ENCODE measurements at places on chromosomes 2 and 18.

- DNase-seq = no peak
These were observed 28.6 kb upstream of the MEX3C start for GRCh38 chr18:51226068-51226467.

DNA sequence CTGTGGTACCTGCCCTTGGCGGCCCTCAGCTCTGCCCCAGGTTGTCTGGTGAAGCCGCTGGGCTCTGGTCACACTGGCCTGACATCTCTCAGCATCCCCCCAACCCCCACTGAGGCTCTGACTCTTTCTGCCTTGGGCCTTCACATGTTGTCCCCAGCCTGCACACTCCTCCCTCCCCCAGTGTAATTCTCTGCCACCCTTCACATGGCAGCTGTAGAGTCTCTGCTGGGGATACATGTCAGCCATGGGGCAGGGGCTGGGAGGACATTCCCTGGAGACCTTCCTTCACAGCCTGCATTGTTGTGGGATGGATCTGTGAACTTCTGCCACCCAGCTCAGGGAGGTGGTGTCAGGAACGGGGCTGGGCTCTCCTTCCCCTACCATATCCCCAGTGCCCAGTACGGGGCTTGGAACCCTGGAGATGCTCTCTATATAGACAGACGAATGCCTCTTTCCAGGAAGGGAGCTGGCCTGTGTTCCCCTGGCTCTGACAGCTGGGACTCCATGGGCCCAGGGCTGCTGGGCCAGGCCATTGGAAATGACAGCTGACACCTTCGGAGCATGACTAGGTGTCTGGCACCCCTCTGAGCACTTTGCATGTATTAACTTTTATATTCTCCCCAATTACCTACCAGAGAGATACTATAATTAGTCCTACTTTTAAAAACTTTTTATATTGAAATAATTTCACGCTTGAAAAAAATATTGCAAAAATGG lies 151.5 kb downstream of the INHBB start:
- no peak for DNase-seq

DNA sequence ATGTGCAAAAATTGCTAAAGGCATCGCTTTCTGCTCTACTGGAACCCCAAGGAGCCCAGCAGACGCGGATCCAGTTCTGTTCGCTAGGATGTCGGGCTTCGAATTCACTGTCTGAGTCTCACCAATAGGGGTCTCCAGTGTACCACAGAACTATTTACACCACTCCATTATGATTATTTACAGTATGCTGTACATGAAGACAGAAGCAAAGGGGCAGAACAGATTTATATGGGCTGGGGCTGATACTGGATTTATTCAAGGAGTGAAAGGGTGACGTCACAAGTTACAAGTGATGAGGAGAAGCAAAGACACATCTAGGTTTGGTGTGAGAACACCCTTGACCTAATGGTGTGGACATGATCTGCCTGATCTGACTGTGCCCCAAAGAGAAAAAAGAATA lies 185.3 kb upstream of the ATP5MC3 start:
- no peak for DNase-seq

- no peak for DNase-seq
These were observed 33.7 kb upstream of the RFX8 start for GRCh38 chr2:101508636-101509035.

- no peak for DNase-seq
These were observed 18.8 kb downstream of the KCNIP3 start for GRCh38 chr2:95315801-95316411.

DNA sequence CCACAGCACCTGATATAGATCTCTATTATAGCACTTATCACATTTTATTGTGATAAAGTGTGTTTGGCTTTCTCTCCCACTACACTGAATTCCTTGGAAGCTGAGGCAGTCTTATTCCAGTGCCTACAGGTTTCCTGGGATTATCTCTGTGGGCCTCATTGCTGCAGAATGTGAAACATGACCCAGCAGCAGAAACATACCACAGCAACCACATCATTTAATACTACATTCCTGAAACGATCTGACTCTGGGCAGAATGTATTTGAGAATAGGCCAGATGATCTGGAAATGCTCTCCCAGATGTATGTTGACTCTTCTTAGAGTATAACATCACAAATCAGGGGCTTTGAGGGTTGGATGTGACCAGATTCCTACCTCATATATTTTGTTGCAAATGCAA lies 323.5 kb upstream of the TANK start:
- no peak for DNase-seq

DNA sequence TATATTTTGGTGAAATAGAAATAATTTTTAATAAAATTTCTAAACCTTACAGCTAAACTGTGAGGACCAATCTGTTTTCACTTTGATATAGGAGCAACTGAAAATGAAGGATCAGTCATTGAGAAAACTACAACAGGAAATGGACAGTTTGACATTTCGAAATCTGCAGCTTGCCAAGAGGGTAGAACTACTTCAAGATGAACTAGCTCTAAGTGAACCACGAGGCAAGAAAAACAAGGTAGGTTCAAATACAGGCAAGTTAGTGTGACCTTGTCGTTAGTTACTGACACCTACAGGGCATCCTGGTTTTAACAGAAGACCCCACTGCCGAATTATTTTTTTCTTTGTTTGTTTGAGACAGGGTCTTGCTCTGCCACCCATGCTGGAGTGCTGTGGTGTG lies 75.5 kb upstream of the STON1 start:
- no peak for DNase-seq

DNA sequence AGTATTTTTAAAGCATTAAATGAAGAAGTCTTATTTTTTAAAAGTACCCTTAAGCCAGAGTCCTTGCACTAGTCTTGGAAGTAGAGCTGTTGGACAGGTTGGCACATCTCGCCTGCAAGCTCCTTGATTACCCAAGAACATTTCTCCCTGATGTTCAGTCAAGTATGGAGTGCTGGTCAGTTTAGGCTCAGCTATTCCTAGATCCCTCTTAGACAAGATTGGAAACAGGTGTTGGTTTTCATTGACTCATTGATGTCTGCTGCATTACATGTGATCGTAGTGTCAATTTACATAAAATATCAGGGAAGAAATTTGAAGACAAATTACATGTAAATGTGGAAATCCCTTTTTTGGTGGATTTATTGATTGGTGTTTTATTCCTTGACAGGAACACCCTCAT lies 170.4 kb downstream of the ZNF407 start:
- no peak for DNase-seq

DNA sequence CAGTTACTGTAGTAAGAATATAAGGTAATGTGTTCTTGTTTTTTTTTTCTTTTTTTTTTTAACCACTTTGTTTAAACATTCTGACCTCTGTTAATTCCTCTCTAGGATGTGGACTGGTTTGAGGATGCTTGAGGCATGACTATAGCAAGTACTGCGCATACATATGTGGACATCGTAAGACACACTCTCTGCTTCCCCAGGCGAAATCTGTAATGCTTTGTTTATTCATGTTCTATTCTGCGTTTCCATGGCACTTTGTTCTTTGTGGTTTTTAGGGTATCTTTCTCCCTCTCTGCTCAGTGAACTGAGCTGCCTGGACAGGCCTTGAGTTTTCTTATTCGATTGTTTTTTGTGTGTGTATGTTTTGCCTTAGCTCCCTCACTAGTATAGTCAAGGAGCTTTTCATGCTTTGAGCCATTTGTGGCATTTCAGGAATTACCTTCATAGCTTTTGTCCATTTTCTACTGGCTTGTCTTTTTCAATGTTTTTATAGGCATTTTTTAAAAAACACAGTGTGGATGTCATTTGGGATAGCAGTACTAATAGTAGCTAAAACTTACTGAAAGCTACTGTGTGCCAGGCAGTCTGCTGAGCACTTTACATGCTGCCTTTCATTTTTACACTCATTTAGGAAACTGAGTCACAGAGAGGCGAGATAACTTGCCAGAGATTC lies 1.9 kb upstream of the SH3BP4 start:
- DNase-seq = no peak

DNA sequence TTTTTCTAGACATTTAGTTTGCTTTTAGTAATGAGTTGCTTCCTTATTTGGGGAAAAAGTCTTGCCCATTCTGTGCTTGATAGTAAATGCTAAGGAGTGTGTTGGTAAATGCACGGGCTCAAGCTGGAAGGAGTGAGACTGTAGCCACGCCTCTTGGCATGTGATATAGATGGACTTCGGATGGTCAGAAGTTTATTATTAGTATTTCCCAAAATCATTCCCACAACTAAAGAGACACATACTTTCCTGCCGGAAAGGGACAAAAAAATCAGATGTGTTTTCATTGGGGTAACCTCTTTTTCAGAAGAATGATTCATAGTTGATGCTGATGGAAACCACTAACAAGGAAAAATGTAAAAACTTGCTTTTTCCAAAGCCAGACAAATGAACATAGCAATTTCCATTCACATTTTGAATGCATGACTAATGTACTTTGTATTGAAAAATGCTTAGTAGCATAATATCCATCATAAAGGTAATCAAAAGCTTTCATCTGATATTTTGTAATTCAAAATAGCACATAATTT lies 133.2 kb downstream of the ZNF532 start:
- DNase-seq = no peak

GRCh38 chr18:28127228-28127627 lies 49.7 kb downstream of the CDH2 start:
- DNase-seq = no peak

- DNase-seq = no peak
These were observed 64.2 kb upstream of the SH3RF3 start for GRCh38 chr2:109064660-109065390.

DNA sequence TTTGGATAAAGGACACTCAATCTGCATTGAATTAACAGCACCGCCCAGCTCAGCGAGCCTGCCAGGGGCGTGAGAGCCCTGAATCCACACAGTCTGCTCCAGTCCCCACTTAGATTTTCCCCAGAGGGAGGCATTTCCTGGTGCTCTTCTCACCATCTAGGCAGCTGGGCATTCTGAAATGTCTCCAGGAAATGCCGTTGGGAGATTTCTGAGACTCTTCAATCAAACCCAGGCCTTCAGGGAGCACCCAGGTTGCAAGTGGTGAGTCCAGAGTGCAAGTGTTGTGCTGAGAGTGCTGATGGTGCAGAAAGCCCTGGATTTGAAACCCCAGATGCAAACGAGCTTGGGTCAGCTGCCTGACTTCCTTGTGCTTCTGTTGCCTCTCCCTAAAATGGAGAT lies 23.4 kb upstream of the TMEM37 start:
- no peak for DNase-seq

DNA sequence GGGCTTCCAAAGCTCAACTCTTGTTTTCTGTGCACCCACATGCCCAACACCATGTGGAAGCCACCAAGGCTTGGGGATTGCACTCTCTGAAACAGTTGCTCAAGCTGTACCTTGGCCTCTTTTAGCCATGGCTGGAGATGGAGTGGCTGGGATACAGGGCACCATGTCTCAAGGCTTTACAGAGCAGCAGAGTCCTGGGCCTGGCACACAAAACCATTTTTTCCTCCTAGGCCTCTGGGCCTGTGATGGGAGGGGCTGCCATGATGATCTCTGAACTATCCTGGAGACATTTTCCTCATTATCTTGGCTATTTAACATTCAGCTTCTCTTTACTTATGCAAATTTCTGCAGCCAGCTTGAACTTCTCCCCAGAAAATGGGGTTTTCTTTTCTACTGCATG lies 179.7 kb upstream of the LRP1B start:
- DNase-seq = no peak

GRCh38 chr2:235729557-235729947 lies 235.7 kb downstream of the AGAP1 start:
- DNase-seq = no peak

- no peak for DNase-seq
These were observed 22.8 kb downstream of the GPC1 start for GRCh38 chr2:240458044-240458899.

- no peak for DNase-seq
These were observed 17.7 kb downstream of the FHL2 start for GRCh38 chr2:105381101-105381668.

DNA sequence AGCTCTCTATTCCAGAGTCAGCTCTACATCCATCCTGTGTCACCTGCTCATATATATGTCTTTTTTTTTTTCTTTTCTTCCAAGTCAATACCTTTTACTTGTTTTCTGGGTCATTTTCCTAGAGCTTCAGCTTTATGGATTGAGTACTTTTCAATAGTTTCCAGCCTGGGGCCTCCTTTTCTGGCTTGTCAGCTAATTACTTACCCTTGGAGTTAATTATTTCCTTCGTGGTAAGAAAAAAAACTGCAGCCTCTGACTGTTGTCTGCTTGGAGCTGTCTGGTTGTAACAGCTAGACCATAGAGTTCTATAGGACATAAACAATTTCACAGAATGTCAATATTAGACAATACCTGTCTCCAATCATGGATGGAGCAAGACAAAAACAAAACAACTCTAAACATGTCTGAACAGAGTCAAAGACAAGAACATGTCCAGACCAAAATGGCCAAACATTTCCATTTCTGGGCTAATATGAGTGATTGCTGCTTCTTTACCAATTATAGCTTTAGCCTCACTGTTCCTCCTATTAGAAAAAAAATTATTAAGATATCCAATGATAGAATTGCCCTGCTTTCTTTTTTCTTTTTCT lies 643.1 kb downstream of the SLC4A3 start:
- no peak for DNase-seq

DNA sequence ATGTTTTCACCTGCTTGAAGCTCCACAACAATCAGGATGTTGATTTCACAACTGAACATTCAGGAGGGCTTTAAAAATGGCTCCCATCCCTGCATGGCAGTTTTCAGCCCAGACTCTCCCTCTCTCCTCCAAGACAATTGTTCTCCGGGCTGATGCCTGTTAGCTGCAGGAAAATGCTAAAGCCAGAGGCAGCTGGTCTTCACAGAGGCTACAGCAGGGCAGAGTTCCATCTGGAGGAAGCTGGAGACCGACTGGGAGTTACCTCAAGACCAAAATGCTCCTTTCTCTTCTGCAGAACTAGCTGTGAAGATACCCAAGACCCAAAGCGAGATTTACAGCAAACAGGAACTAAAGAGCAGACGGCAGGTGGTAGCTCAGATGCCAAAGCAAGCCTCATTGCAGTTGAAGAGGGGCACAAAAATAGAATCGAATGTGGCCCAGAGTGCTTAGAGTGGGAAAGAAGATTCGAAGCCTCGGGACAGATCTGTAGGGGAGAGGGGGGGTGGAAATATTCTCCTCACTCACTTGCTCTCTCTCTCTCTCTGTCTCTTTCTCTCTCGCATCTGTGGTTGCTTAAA lies 423.6 kb downstream of the ZNF521 start:
- DNase-seq = no peak

- DNase-seq = no peak
These were observed 26.1 kb downstream of the PKDCC start for GRCh38 chr2:42073739-42074503.

- no peak for DNase-seq
These were observed 153.0 kb upstream of the ITGA4 start for GRCh38 chr2:181304011-181304844.

DNA sequence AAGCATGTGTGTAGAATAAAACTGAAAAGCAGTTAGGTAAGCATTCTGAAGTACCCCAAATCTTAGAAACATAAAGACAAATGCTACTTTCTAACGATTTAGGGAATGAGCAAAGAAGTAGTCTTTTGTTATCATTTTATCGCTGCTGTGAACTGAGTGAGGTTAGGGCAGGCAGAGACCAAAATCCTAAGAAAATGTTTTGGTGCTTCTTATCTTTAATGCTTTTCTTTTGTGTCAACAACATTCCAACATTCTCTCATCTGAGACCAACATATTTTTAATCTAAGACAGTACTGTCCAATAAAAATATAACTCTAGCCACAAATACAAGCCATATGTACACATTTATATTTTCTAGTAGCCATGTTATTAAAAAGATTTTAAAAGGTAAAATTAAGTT lies 789.4 kb upstream of the PIK3C3 start:
- DNase-seq = no peak
